Stimulated activated CD4-positive, alpha-beta T cell treated with anti-CD3 and anti-CD28 coated beads, Interleukin-1b, Interleukin-23, amount 100 ng/mL, for 1 hour (primary cell): ENCODE measurements at places on chromosomes 6 and 20.
A peak's percentile ranks its signal among the peaks of the same experiment; 100 is the strongest.

DNA sequence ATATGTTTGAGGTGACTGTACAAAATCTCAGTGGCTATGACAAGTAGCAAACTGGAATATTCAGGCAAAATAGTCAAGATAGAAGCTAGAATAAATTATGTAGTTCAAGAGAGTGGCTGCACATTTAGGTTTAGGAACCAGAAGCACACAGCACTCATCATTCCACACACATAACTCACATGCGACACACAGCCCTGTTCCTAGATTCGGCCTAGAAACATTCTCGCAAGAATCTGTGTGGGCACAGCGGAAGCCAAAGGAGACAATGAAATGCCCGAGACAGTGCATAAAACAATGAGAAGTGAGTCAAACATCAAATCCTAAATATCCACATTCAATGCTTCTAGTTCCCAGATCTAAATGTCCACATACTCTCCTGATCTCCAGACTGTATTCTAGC, 9.5 kb upstream of the SUPT3H start:
- DNase-seq, result no peak

DNA sequence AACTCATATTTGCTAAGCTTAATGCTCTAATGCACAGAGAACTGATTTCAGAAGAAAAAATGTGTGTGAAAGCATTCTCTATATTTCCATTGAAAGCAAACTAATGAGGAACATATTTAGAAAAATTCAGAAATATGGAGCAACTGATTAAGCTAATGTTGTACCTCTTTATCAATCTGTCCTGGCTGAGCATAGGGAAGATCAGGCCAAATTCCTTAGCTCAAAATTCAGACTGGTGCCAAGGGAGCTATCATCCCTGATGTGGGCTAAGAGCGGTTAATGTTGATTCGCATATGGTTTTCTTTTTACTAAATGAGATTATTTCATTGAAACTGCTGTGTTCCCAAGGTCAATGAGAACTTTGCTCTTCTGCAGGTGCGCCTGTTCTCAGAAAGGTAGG, 93.9 kb upstream of the HS3ST5 start:
- DNase-seq, result no peak

GRCh38 chr6:158653577-158654354, 3.9 kb downstream of the SYTL3 start:
- peak; percentile 41 for DNase-seq

DNA sequence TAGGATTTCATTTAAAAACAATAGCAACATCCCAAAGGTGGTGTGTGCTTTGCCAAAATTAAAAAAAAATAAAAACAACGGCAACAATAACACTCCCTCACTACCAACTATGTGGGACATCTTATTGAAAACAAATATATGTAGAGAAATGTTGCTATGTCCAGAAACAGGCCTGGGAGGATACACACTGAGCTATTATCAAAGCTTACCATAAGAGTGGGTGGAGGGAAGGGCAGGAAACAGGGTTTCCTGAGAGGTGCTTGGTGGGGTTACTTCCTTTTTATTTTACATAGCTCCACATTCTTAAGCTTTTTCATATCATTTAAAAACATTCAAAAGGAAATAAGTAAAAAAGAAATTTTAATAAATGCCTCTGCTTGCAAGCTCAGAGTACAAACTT, 150.0 kb upstream of the RIPOR2 start:
- DNase-seq, result no peak

DNA sequence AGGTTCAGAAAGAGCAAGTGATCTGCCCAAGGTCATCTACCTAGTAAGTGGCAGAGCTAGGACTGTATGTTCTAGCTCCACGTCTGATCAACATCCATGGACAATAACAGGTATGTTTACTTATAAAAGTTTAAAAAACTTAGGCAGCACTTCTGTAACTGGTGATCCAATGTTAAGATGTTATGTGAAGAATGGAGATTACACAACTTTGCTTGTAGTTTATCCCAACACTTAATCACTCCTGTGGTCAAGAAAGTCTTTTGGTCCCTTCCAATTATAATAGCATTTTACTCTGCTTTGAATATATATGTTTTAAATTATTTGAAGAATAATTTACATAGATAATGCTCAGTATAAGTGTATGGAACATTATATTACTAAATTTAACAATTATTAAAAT, 4.8 kb downstream of the FBXO30 start:
- DNase-seq, result no peak

GRCh38 chr6:128519931-128520435, 416 bp downstream of the PTPRK start:
- DNase-seq, result no peak

DNA sequence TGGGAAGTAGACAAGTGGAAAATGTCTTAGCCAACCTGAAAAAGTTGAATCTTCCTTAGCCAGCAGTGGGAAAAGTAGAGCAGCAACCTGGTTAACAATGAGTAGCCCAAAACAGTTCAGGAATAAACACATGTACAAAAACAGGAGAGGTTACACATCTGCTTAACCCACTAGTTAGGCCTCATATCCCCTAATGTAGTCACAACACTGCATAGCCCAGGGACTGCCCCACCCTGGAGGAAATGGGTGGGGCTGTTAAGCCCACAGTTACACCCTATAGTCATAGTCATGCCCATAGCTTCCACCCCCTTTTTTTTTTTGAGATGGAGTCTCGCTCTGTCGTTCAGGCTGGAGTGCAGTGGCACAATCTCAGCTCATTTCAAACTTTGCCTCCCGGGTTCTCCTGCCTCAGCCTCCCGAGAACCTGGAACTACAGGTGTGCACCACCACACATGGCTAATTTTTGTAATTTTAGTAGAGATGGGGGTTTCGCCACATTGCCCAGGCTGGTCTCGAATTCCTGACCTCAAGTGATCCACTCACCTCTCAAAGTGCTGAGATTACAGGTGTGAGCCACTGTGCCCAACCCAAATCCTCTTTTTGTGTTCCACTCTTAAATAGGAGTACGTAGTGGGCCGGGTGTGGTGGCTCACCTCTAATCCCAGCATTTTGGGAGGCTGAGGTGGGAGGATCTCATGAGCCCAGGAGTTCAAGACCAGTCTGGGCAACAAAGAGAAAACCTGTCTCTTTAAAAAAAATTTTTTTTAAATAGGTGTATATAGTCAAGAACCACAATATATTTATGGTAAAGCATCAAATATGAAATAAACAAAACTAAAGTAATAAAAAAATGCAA, 24.5 kb downstream of the ILRUN start:
- peak; percentile 41 for DNase-seq

GRCh38 chr6:12911427-12911826, 194.9 kb downstream of the PHACTR1 start:
- no peak for DNase-seq

- DNase-seq, result no peak
Measured at GRCh38 chr6:145199961-145200360, 535.4 kb downstream of the EPM2A start.

DNA sequence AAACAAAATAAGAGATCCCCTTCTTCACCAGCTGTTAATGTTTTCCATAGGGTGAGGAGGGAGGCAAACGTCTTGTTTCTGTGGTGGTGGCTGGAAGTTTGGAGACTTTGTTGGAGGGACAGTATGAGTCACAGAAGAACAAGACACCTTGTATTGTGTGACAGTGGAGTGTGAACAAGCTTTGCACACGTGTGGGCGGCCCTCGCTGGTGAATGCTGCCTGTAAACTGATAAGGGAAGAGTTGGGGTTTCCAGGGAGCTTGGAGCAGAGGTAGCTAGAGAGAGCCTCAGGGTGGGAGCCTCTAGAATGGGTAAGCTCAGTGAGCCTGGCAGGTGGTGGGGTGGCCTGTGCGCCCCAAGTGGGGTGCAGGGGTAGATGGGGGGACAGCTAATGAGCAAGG, 78.3 kb downstream of the ZDHHC14 start:
- no peak for DNase-seq

GRCh38 chr6:90169374-90169773, 127.3 kb downstream of the BACH2 start:
- no peak for DNase-seq

- no peak for DNase-seq
Measured at GRCh38 chr6:32086661-32087573, 22.2 kb downstream of the TNXB start.

DNA sequence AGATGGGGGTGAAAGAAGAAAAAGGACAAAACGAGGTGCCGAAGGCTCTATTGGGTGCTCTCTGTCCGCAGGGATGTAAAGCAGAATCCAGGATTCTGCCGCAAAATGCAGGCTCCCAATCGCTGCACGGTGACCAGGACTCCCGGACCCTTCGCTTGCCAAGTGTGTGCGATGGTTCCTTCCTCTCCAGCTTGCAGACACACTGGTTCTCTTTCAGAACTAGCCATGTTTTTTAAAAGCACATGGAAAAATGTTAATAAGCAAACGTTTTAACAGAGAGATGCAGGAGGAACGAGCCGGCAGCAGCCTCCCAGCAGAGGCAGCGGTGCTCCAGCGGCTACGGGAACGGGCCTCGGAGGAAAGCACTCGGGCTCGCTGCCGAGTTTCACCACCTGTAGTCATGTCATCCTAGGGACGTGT, 59.6 kb downstream of the ZNF831 start:
- DNase-seq, result no peak

DNA sequence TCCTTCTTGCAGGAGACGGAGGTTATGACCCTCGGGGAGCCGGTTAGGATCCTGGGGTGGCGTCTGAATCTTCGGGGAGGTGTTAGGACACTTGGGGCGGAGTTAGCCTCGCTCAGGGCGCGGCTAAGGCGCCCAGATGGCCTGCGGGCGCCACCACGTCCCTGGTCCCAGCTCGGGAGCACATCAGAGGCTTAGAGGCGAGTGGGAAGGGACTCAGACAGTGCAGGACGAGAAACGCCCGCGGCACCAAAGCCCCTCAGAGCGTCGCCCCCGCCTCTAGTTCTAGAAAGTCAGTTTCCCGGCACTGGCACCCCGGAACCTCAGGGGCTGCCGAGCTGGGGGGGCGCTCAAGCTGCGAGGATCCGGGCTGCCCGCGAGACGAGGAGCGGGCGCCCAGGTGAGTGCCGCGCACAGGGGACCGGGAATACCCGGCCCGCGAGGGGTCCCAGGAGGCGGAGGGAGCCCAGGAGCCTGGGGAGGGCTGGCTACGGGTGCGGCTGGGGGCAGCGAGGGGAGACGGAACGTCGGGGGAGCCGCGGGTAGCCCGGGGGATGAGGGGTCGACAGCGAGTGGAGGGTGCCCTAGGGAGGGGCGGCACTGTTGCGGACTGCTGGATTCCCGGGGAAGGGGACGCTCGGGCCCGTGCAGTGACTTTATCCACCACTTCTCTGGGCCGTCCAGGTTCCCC, at the start of gene HCK:
Gene HCK, plus strand, starts transcription at position 153 of the 688 bp plus-strand sequence.
- DNase-seq, result no peak

DNA sequence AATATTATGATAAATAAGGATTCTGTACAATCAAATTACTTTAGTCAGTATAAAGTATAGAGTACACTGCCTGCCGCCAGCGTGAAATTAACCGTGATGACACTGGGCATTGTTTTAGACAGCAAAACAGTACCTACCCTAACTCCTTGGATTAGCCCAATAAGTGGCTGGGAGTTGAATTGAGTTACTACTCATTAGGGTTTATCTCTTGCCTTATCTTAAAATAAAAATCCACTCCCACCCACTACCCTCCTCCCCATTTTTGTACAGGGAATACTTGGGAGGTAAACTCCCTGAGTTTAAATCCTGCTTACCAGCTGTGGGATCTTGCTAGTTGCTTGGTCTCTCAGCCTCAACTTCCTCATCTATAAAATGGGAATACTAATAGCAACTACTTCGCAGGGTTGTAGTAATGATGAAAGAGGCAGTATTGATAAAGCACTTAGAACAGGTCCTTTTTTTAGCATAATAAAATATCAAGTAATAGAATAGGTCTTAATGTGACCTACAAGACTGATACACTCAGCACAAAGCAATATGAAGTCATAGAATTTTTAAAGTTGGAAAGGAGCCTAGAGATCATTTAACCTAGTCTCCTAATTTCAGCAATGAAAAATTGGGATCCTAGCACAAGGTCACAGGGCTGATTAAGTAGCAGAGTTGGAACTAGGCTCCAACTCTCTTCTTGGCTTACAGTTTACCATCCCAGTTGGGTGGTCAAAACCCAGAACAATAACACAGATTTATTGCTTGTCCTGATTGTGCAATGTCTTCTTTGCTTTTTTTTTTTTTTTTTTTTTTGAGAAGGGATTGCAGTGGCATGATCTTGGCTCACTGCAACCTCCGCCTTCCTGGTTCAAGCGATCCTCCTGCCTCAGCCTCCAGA, 23.8 kb downstream of the PHACTR2 start:
- no peak for DNase-seq

DNA sequence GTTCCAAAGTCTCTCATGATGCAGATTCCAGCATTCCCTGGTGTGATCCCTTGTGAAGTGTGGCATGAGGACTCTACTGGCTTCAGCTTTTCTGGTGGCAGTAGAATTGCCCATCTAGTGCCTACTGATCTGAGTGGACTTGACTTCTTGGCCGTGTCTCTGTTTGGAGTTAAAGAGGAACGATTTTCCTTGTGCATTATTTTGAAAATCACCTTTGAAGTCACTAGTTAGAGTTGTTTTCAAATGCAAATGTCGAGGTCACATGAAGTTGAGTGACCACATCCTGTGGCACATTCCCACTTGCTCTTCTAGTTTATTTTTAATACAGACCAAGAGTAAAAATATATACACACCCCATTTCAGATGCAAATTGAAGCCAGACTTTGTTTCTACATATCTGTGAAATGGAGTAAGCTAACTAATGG, 270.7 kb upstream of the TAB2 start:
- DNase-seq, result no peak

- no peak for DNase-seq
Measured at GRCh38 chr6:65900928-65901327, 193.9 kb upstream of the EYS start.

GRCh38 chr20:651713-652614, 1.0 kb downstream of the SRXN1 start:
- no peak for DNase-seq

- no peak for DNase-seq
Measured at GRCh38 chr6:167993831-167994230, 3.6 kb upstream of the KIF25 start.

- DNase-seq, result peak; percentile 16
Measured at GRCh38 chr6:118894425-118895260, 691 bp downstream of the ASF1A start.

- DNase-seq, result no peak
Measured at GRCh38 chr20:2165871-2166270, 64.2 kb downstream of the STK35 start.

- no peak for DNase-seq
Measured at GRCh38 chr6:5270093-5270680, 8.9 kb downstream of the FARS2 start.

- DNase-seq, result no peak
Measured at GRCh38 chr6:12150812-12151432, 138.8 kb downstream of the HIVEP1 start.

- no peak for DNase-seq
Measured at GRCh38 chr6:17165383-17165782, 63.5 kb downstream of the STMND1 start.

- DNase-seq, result no peak
Measured at GRCh38 chr20:8720089-8720488, 348.8 kb upstream of the PLCB4 start.
